Stomach (tissue), 19 donors: ENCODE measurements at places on chromosomes 12 and 14.

DNA sequence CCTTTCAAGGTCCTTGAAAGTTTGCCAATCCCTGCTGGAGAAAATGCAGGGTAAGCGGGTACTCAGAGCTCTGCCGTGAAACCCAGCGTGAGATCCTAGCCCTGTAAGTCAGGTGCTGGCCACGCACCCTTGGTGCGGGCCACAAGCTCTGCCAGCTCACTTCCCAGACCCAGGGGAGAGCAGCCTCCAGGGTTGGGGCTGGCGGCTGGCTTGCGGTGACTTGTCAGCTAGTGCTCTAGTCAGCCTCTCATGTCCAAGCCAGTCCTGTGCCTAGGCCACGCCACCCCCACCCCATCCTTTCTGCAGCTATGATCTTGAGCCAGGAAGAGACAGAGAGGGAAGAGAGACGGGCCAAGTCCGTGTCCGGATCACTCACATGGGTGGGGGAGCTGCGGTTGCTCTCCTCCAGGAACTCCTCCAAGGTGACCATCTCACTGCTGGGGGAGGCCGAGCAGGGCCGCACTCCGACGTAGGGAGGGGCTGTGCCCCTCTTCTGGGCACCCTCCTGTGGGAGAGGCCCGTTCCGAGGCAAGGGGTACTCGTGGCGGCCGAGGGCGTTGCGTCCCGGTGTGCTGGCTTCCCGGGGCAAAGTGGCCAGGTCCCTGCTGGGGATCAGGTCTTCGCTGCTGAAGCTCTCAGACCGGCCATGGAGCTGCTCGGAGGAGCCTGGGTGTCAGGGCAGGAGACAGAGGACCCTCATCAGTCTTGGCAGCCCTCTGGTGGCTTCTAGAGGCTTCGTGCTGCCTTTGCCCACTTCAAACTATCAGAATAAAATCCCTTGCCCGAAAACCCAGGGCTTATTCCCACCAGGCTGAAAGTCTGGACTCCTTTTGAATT lies 33.3 kb upstream of the GPR68 start:
- no peak for DNase-seq

GRCh38 chr12:125387206-125387605 lies 322.0 kb downstream of the AACS start:
- peak; percentile 12 for DNase-seq

DNA sequence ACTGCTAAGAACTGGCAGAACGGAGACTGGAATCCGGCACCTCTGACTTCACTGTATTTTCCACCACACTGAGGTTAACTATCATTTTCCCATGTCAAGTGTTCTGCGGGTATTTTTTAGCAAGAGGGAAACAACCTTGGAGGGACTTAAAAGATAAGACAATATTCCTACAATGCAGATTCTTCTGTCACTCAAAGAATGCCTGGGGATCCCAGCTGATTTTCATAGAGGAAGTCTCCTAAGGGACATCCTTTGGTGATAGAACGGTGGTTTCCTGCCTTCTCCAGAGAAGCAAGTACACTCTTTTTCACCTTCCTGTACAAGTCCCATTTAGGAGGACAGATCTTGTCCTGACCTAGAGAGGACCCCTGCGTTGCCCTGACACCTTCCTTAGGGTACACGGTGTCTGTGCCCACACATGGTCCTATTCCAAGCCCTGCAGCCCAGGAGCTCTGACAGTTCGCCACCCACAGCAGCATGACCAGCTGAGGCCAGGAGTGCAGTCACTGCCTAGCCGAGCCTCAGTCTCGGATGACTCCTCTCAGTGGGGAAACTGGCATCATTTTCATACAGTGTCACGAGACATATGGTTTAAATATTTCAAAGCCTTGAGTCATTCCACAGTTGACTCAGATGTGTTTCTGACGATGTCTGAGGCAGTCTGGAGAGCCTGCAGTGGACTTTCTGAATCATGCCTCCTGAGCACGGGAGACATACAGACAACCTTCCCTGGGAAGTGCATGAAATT lies 181.3 kb upstream of the FKBP4 start:
- no peak for DNase-seq

- no peak for DNase-seq
These were observed 7.4 kb upstream of the IKZF4 start for GRCh38 chr12:56013482-56013881.

DNA sequence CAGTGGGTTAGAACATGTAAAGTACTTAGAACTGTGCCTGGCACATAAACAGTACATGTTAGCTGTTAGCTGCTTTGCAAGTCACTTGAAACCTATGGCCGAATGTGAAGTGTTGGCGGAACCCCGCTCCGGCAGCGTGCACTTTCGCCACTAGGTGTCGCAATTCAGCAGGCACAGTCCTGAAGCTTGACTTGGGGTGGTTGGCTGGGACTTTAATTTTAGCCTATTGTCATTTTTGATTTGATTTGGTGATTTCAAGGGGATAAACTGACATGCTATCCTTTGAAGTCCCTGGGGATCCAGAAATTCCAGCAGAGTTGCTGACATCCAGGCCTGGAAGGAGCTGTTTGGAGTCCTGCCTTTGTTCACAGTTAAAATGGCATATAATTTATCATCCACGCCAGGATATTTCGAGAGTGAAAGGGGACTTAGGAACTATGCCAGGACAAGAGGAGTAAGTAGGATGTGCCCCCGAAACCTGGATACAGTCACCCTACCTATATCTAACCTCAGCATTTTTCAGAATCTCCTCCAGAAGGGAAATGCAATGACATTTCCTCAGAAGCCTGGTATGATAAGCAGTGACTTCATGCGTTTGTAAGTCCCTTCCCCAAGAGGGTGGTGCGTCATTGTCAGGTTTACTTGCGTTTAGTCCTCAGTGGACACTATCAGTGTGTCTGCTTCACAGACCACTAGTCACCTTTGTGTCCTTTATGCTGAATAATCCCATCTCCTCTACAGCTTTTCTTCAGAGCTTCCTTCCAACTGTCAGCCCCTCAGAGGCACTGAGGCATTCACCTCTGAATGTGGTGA lies 3.5 kb upstream of the TSPAN9 start:
- peak; percentile 88 for DNase-seq

DNA sequence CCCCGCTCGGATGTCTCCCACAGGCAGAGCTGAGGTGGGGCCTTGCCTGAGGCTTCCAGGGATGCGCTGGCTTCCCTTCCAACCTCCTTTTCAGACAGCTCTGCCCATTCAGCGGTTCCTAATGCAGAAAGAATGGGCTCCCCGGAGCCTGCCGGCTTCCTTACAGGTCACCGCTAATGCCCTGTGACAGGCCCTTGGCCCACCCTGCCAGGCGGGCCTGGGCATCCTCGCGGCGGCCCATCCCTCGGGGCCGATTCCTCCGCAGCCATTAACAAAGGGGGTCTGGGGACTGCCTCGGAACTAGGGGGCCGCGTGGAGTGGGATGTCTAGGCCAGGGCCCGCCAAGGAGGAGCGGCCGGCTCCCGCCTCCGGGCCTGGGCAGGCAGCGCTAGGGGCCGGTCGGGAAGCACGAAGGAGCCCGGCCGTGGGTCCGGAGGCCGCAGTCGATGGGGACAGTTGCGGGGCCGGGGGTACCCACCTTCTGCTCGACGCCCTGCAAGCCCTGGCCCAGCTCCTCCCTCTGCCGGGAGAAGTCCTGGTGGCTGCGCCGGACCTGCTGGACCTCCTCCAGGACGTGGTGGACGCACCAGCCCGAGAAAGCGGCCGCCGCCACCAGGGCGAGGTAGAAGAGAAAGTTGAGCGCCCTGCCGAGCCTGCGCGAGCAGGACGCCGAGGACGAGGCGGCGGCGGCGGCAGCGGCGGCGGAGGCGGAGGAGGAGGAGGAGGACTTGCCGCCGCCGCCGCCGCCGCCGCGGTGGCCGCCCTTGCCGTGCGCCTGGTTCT lies 738 bp downstream of the CKAP4 start:
- DNase-seq = peak; percentile 75

- no peak for DNase-seq
These were observed 78.2 kb downstream of the HMGA2 start for GRCh38 chr12:65902500-65902899.

DNA sequence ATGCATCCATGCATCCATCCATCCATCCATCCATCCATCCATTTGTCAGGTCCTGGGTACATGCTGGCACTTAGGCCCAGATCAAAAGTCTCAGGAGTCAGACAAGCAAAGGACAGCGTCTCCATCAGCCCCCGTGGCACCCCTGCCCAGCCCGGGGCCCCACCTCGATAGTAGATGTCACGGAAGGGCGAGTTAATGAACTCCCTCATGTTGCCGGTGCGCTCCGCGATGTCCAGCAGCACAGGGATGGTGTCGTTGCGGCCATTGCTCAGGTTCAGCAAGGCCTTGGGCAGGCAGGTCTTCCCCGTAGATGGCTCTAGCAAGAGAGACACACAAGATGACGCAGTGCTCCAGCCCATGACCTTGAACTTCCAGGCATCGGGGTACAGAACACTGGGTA lies 30.4 kb downstream of the TRPV4 start:
- DNase-seq = no peak

DNA sequence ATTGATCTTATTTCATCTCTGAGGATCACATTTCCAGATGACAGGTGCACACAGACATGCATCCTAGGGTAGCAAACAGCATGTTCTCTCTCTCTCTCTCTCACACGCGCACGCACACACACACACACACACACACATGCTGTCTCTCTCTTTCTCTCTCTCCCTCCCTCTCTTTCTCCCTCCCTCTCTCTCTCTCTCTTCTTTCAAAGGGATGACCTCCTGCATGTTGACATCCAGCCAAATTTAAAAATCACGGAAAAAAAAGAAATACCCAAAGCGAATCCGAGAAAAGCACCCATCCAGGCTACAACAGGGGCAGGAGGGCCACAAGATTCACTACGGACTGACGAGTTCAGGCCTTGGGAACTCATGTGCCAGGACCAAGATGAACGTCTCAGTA lies 2.3 kb downstream of the KSR2 start:
- no peak for DNase-seq

DNA sequence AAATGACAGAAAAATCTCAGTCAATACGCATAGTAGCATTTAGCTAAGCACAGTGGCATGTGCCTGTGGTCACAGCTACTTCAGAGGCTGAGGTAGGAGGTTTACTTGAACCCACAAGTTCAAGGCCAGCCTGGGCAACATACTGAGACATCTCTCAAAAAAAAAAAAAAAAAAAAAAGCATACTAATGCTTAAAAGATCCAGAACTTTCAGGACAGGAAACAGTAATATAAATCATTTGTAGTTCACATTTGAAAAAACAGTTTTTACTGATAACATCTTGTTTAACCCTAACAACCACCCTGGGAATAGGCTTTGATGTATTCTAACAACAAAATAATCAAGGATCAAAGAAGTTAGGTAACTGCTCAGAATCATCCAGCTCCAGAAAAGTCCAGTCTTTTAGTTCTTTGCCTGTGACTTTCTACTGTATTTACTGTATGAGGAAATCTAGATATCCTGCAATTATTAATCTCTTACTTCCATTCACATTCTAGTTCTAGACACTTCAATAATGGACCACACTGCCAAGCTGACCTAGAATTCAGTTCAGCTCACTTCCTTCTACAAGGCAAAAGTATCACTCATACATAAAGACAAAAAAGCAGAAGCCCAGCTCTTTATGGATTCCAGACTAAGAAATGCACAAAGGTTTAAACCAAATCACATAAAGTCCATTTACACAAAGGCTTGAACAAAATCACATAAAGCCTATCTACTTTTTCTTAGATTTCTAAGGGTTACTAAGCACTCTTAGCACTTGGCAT lies 28.5 kb downstream of the PAWR start:
- DNase-seq = no peak

- DNase-seq = no peak
These were observed 18.7 kb upstream of the CREBL2 start for GRCh38 chr12:12592930-12593329.
